ENCODE measurements at places on chromosomes 1 and 21.

DNA sequence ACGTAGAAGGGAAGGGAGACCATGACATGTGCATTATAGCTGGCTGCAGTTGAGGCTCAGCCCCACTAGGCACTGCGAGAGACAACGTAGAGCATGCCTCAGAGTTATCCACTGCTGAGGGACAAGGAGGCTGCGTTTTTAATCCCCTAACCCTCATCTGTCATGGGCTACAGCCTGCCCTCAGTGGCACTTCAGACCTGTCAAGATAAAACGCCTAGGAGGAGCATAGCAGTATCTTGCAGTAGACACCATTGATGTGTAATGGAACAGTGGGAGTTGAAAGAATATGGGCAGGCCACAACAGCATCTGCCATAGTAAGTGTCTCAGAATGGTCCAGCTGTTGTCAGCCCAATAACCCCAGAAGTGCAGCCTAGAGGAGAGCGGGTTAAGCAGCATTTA, 307.0 kb upstream of the PTBP2 start:
- no peak for DNase-seq

DNA sequence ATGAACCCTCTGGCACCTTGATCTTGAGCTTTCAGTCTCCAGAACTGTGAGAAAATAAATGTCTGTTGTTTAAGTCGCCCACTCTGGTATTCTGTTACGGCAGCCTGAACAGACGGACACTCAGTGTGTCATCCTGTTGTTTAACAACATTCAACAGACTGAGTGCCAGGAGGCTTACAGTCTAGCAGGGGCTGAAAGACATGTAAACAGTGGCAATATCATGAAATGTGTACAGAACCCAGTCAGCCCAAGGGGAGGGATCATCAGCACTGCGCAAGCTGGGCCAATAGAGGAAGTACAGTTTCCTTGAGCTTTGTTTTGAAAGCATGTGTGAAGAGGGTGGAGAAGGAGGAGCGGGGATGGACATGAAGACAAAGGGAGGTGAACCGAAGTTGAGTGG, 13.6 kb downstream of the DIP2A start:
- no peak for DNase-seq

GRCh38 chr1:196960854-196961253, 16.5 kb upstream of the CFHR5 start:
- no peak for DNase-seq

- no peak for DNase-seq
These were observed 5.0 kb downstream of the RNF11 start for GRCh38 chr1:51241119-51241518.

GRCh38 chr1:244804841-244805240, 30.6 kb upstream of the COX20 start:
- DNase-seq = no peak

GRCh38 chr1:78091215-78091813, 45.5 kb downstream of the GIPC2 start:
- DNase-seq = no peak

Data from posterior cingulate gyrus (tissue), 11 donors.